Mesenteric fat pad (tissue), 1 donor: ENCODE measurements at places on chromosomes 12 and 14.
A peak's percentile ranks its signal among the peaks of the same experiment; 100 is the strongest.

DNA sequence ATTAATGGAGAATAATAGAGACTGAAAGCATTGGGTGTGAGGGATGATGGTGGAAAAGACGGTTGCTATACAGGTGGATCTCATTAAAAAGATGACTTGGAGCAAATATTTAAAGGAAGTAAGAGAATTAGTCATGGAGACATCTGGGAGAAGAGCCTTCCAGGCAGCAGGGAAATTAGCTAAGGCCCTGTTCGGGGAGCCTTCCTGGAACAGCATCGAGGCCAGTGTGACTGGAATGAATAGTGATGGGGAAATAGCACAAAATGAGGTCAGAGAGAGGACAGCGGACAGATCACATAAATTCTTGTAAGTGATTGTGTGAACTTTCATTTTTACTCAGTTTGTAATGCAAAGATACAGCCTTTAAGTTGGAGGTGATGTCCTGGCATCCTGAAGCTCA is 842.3 kb downstream of the SLC6A15 start:
- no peak for DNase-seq

DNA sequence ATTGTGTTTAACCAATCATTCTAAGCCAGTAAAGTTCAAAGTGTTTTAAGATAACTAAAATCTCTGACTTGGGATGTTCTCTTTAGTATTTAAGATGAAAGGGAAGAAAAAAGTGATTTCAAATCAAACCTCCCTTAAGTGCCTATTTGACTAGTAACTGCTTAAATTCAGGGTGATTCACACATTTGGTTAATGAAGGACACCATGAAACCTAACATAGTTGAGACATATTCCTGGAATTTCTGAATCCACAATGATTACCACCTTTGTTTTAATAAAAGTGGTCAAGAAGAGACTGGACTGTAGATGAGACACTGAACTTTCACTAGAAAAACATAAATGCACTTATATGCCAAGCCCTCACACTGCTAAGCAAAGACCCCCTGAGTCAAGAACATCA is 138.7 kb downstream of the MED13L start:
- no peak for DNase-seq

DNA sequence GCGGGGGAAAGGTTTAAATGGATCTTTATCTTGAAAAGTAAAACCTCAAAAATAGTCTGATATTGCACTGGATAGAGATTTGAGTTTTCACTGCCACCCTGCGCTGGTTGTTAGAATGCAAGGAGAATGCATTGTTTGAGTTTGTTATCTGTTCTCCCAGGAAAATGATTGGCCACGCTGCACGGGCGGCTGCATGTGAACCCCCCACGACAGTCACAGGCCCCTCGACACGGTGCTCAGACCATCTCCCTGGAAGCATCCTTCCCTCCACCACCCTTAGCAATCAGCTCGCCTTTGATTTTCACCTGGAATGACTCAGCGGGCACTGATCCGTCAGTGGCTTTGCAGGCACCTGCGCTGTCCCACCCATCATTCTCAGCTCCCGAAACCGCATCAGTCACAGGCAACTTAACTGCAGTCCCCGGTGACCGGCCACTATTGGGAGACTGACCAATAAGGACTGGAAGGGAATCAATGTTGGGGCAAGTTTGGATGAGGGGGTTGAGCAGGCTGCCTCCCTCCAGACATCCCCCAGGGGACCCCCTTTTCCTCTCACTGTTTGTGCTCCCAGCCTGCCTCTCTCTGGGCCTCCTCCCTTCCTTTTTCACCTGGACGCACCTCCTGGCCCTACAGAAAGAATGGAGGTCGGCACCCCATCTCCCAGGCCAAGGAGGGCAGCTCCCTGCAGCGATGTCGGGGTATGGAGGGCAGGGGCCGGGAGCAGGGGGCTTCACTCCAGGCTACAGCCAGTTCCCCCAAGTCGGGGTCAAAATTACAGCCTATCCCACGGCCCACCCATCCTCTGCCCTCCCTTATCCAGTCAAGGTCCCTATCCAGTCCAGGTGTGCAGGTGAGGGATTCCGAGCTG is 28.5 kb upstream of the C14orf180 start:
- DNase-seq, result peak; percentile 79

- DNase-seq, result no peak
Measured at GRCh38 chr12:115869604-115870003, 407.9 kb downstream of the MED13L start.

- DNase-seq, result no peak
Measured at GRCh38 chr14:38931969-38932652, 170.9 kb downstream of the SEC23A start.

DNA sequence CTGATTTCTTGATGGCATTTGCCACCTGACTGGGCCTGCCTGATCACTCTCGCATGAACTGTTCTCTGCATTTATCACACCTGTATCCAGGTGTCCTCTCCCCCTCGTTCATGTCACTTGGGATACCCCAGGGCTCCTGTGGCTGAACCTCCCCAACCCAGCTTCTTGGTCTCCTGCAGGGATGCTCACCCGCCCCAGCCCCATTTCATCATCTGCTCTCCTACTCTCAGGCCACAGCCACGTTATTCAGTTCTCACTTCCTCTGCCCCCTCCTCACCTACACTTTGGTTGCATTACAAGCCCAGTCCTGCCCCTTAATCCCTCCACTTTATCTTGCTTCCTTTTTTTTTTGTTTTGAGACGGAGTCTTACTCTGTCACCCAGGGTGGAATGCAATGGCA is 35.5 kb downstream of the TMBIM6 start:
- peak; percentile 35 for DNase-seq

- DNase-seq, result no peak
Measured at GRCh38 chr14:93520053-93520607, 89.4 kb downstream of the UNC79 start.

DNA sequence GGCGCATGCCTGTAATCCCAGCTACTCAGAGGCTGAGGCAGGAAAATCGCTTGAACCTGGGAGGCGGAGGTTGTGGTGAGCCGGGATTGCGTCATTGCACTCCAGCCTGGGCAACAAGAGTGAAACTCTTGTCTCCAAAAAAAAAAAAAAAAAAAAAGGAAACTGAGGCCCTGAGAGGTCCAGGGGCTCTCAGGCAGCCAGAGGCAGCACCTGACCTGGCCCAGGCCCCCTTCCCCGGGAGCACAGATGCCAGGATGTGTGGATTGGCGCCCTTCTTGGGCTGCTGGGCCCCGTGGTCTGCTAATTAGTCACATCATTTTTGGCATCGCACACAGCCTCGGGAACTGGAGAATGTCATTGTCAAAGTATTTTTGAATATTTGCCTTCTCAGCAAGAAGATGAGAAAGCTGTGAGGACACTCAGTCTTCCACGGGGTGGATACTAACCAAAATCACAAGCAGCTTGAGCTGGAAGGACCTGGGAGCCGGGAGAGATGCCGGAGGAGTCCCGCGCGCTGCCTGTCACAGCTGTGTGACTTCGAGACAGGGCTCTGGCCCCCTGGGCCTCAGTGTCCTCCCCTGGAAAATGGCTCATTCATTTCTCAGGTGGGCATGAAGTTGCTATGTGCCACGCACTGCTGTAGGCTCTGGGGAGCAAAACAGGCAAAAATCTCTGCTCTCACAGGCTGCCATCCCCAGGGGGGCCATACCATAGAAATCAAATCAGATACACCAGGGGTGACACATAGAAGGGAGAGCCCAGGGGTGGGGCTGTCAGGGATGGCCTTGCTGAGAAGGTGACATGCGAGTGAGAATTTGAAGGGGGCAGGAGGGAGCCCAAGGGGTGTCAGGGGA is 12.5 kb upstream of the RCOR1 start:
- no peak for DNase-seq

DNA sequence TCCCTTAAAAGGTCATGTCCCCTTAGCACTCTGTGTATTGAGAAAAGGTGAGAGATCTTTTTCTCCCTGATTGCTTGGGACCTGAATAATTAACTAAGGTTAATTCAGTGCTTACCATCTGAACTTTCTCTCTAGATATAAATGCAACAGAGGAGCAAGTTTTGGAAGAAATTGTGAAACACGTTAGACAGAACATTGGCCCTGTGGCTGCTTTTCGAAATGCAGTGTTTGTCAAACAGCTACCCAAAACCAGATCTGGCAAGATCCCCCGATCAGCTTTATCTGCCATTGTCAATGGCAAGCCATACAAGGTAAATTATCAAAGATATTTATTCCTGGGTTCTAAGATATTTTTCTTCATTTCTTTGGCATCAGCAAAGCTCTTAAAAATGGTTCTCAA is 175.5 kb downstream of the ACSS3 start:
- DNase-seq, result no peak

GRCh38 chr12:119593578-119594398 is at the start of gene TMEM233:
Gene TMEM233 (plus strand): TSS chr12:119593774. CDS start chr12:119593849, 75 bp downstream.
- no peak for DNase-seq

- no peak for DNase-seq
Measured at GRCh38 chr12:77204083-77204482, 138.7 kb upstream of the E2F7 start.

DNA sequence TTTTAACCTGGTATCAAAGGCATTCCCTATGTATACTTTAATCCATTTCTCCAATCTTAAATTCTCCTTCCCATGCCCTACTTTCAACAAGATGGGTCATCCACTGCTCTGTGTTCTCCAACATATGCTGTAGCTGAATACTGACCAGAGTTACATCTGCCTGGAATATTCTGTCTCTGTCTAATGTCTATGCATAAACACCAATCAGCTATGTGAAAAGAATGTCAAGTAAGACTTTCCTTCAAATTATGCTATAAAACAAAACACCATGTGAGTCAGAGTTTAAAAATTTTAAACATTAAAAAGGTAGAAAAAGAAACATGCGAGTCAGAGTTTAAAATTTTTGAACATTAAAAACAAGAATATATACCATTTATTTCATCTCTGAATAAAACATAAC is 19.3 kb downstream of the NT5DC3 start:
- DNase-seq, result no peak

DNA sequence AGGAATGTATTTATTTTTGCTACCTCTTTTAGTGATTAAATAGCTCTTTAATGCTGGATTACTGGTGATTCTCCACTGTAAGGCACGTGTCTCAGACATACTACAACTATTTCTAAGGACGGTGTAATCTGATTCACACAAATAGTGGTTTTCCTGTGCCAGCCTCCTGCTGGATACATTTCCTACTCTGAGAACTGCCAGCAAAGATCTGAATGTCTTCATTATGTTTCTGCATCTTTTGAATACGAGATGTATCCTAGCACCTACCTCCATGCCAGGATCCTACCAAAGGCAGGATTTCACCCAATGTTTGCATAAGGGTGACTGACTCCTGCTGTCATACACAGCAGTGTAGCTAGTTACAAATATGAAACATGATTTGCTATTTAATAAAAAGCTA is 120.6 kb downstream of the PRICKLE1 start:
- no peak for DNase-seq

GRCh38 chr14:77508876-77509275 is 10.3 kb upstream of the ISM2 start:
- no peak for DNase-seq

GRCh38 chr12:87679251-87679650 is 349.9 kb downstream of the C12orf50 start:
- no peak for DNase-seq
